ENCODE measurements at places on chromosomes 2 and 18.

DNA sequence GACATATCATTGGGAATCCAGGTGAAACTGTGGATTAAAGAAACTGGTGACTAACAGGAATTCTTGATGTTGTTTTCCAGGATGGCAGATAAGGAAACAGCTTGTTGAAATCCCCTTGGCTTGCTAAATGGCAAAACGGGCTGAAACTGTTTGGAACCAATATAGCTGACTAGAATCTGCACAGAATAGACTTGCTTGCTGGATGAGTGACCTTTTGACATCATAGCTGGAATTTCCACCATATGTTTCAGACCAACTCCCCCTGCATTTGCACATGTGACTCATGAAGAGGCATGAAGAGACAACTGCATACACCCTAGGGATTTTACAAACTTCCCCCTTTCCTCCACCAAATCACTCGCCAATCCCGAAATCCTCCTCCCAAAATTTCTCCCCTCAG is 87.7 kb upstream of the LYPD1 start:
- H3K36me3 ChIP-seq = no peaks in the 10 kb centered on the region
- no peaks in the 10 kb centered on the region for H3K4me1 ChIP-seq
- H3K27me3 ChIP-seq = no peaks in the 10 kb centered on the region
- no peak for DNase-seq
- H3K4me3 ChIP-seq = no peak overlapping the region

DNA sequence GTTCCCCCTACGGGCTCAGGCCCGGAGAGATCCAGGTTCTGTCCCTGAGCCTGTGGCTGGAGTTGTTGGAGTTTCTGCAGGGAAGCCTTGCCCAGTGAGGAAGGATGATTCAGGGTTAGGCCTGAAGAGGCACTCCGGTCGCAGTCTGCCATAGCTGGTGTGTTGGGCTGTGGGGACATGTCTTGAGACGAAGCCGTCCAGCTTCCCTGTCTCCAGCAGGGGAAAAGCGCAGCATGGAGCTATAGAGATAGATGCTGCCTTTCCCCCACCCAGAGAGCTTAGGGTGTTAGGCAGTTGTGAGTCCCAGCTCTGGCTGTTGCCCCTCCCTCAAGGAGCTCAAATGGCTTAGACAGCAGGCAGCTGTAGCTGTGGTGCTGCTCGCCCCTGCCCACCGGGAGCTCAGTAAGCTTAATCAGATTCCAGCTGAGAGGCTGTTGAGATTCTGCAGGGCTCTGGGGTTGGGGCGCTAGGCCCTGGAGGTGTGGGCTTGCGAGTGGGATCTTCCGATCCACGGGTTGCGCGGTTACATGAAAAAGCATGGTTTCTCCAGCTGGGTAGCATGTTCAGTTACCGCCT is 103.9 kb downstream of the PMAIP1 start:
- no peak overlapping the region for H3K27ac ChIP-seq
- H3K27me3 ChIP-seq = no peaks in the 10 kb centered on the region
- no peak for DNase-seq
- H3K4me3 ChIP-seq = no peak overlapping the region
- no peaks in the 10 kb centered on the region for H3K4me1 ChIP-seq
- no peaks in the 10 kb centered on the region for H3K36me3 ChIP-seq

GRCh38 chr2:80153151-80153550 is 151.4 kb downstream of the LRRTM1 start:
- no peaks in the 10 kb centered on the region for H3K36me3 ChIP-seq
- no peaks in the 10 kb centered on the region for H3K4me1 ChIP-seq
- DNase-seq = no peak
- H3K27me3 ChIP-seq = no peaks in the 10 kb centered on the region
- no peak overlapping the region for H3K4me3 ChIP-seq

DNA sequence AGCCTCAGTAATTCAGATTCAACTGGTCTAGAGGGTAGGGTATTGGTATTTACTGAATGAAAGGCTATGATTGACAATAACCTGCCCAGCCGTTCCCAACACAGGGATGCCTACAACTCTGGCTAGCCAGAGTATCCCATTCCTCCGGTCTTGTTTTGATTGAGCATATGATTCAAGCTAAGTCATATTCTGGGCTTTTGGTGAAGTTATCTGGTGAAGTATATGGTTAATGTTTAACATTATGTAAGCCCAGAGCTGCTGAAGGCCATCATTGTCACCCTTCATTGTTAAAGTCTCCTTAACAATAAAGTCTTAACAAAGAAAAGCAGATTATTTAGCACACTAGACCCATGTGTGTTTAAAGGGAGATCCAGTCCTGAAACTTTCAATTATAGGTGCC is 152.6 kb downstream of the EXOC6B start:
- peaks cover 7% of the 10 kb centered on the region for H3K4me1 ChIP-seq
- H3K27ac ChIP-seq = no peak overlapping the region
- no peaks in the 10 kb centered on the region for H3K27me3 ChIP-seq
- H3K36me3 ChIP-seq = no peaks in the 10 kb centered on the region

All from tibial nerve (tissue), 4 donors.